Activated naive CD8-positive, alpha-beta T cell treated with anti-CD3 and anti-CD28 coated beads, Interleukin-2, amount 10 ng/mL, durations not matched to agents 7 days and 5 days (primary cell): ENCODE measurements at places on chromosomes 2 and 18. TPM values are rescaled to one million over a fixed set of nuclear protein-coding genes. Genes with fewer than 3 reads are reported as not detected.

GRCh38 chr2:58447586-58447985 is 206.5 kb upstream of the FANCL start:
- H3K27me3 ChIP-seq = peaks cover 24% of the 10 kb centered on the region
- DNase-seq = no peak
- H3K4me3 ChIP-seq = no peak overlapping the region
- H3K4me1 ChIP-seq = peaks cover 5% of the 10 kb centered on the region

GRCh38 chr2:213722565-213722964 is 438.3 kb downstream of the SPAG16 start:
- H3K27me3 ChIP-seq = peaks cover 3% of the 10 kb centered on the region
- no peak overlapping the region for H3K4me3 ChIP-seq
- H3K4me1 ChIP-seq = no peaks in the 10 kb centered on the region
- DNase-seq = no peak
- no peaks in the 10 kb centered on the region for H3K36me3 ChIP-seq

DNA sequence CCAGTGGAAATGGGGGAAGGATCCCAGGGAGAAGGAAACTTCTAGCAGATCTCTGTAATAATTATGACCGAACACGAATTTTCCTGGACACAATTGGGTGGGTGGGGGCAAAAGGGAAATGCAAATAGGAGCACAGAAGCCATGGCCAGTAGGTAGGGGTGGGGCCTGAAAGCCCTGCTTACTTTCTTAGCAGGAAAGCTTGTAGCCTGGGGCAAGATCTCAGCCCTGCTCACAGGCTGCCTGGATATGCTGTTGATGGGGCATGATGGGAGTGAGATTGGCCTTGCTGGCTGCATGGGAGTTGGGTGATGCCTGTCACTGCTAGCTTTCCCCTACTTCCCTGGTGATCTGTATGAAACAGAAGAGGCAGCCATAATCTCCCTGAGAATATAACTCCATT is 45.9 kb upstream of the SPOPL start:
- no peaks in the 10 kb centered on the region for H3K36me3 ChIP-seq
- H3K4me1 ChIP-seq = no peaks in the 10 kb centered on the region
- peaks cover 3% of the 10 kb centered on the region for H3K27me3 ChIP-seq
- H3K4me3 ChIP-seq = no peak overlapping the region
- no peak for DNase-seq

Gene CHRNG
- total RNA-seq = not detected

Gene FARP2
- total RNA-seq = 18.3 TPM
